ENCODE measurements at places on chromosomes 12 and 14.

GRCh38 chr14:38016497-38016896 is 191.2 kb upstream of the SSTR1 start:
- no peak for DNase-seq

- no peak for DNase-seq
These were observed 128.2 kb upstream of the NOS1 start for GRCh38 chr12:117489671-117490070.

DNA sequence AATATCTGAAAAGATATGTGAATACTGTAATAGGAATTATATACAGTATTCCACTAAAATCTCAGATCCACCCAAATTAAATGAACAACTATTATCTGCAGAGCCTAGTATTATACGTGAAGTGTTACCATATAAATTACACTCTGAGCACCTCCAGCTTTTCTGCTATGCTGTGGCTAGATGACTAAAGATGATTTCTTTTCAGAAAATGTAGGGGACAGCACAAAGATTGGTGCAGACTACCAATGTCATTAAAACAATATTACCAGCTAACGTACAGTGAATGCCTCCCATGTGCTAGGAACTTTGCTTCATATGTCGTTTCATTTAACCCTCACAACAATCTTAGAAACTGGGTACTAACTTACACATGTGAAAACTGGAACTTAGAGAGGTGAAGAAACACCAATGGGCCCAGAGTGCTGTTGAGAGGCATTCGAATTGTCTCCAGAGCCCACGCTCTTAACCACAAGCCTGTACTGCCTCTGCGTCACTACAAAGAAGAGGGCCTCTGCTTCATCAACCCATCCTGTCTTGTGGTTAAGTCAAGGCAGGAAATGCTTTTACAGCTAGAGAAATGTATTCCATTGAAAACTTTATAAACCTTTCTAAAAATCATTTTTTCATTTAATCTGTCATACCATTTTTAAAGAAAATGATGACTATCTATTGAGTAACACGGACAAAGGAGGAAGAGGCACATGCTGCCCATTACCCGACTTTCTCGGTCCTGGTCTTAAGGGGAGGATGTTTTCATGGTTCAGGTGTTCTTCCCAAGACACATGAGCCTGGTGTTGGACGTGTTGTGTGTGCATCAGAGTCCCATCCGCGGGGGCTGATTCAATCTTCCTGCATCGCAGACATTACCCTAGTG is 1.3 kb downstream of the GPR65 start:
- peak; percentile 31 for DNase-seq

- DNase-seq, result no peak
These were observed 54.8 kb upstream of the TTC7B start for GRCh38 chr14:90870950-90871604.

GRCh38 chr12:111362687-111363475 is 6.0 kb downstream of the PHETA1 start:
- no peak for DNase-seq

DNA sequence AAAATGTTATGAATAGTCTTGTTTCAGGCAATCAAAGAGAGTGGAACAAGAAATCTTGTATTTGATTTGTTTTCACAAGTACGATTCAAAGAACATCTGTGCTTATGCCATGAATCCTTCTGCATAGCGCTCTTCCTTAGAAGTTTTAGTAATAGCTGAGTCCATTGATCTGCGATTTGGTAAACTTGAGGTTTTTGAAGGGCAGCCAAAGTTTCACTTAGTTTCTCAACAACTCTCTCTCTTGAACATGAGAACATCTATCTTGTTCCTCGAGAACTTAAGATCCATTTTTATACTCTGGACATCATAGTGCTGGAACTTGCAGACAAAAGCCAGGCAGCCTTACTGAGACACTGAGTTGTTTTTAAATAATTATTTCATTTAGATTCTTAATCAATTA is 96.2 kb upstream of the USP15 start:
- no peak for DNase-seq

- no peak for DNase-seq
These were observed 95.5 kb upstream of the FAR2 start for GRCh38 chr12:29053567-29053966.

- no peak for DNase-seq
These were observed 451.8 kb upstream of the TBX3 start for GRCh38 chr12:115135800-115136211.

DNA sequence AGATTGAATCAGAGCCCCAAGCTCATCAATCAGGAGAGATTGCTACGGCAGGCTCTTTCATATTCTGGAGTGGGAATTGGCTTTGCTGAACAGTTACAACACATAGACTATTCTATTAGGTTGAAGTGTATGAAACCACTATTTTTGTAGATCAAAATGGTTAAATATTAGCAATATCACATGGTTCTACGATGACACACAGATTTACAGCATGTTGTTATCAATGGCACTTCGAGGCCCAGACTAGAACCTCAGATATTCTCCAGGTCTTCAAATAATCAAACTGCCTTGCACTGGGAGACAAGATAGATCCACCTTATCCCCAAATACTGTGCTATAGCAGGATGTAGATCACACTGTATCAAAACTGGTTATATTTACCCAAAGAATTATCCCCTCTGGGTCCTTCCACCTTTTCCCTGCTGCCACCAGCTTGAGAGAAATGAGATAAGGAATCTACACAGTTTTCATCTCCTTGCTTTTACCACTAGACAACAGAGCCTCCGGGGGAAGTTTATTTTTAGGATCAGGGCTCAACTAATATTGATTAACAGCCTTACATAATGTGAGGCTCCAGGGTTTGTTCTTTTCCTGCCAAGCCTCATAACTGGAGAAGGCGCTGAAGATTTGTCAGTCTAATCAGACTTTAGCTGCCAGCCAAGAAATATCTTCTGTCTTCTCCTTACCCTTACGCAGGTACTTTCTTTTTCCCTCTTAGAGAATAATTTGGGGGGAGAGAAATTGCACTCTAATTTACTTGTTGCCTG is 507.1 kb downstream of the DIO2 start:
- no peak for DNase-seq

- no peak for DNase-seq
These were observed 460.2 kb downstream of the RAD51B start for GRCh38 chr14:68279777-68280233.

GRCh38 chr14:67449096-67449495 is 37.1 kb upstream of the PLEK2 start:
- DNase-seq, result no peak

GRCh38 chr14:33909380-33910084 is 41.3 kb downstream of the EGLN3 start:
- no peak for DNase-seq

DNA sequence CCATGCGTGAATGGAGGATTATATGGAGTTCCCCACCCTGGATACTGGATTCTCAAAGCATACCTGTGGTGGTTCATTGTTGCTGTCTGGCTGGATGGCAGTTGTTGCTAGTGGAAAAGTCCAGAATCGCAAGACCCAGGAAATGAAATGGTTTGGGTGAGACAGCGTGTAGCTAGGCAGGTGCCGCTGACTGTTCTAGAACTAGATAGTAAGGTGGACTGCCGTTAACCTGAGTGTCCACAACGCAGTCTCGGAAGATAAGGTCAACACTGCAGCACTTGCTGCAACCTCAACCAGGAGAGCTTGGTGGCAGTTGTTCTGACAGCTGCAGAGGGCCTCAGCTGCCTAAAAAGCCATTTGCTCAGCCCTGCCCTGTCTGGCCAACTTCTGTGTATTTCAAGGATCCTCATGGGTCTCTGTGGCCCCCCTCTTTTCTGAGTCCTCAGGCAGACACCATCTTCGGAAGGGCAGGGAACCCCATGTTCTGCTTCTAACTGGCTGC is 15.5 kb upstream of the IRF2BPL start:
- DNase-seq, result no peak

DNA sequence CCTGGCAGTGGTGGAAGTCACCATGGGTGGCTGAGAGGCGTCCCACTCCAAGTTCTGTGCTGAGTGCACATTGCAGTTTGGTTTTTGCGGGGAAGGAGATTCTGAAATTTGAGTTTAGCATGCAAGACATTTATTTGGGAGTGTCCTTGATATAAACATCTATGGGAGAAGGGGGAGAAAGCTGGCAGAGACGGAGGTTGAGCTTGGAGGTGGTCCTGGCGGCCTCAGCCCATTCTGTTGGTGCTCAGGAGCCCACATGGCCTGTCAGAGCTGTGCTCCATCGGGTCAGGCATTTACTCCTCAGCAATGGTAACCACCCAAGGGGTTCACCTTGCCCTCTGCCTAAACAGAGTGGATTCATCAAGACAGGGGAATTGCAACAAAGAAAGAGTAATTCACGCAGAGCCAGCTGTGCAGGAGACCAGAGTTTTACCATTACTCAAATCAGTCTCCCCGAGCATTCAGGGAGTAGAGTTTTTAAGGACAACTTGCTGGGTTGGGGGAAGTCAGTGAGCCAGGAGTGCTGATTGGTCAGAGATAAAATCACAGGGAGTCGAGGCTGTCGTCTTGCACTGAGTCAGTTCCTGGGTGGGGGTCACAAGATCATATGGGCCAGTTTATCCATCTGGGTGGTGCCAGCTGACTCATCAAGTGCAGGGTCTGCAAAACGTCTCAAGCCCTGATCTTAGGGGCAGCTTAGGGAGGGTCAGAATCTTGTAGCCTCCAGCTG is 323.3 kb upstream of the TMEM132C start:
- DNase-seq, result no peak

- DNase-seq, result no peak
These were observed 45.0 kb downstream of the ANO6 start for GRCh38 chr12:45260854-45261253.

GRCh38 chr12:55697686-55698085 is 10.0 kb downstream of the ITGA7 start:
- DNase-seq, result no peak

GRCh38 chr14:90509403-90509802 is 112.6 kb downstream of the CALM1 start:
- DNase-seq, result no peak

- no peak for DNase-seq
These were observed 20.9 kb downstream of the ACVR1B start for GRCh38 chr12:51972422-51972812.

GRCh38 chr14:104119119-104119487 is 19.3 kb upstream of the KIF26A start:
- no peak for DNase-seq

DNA sequence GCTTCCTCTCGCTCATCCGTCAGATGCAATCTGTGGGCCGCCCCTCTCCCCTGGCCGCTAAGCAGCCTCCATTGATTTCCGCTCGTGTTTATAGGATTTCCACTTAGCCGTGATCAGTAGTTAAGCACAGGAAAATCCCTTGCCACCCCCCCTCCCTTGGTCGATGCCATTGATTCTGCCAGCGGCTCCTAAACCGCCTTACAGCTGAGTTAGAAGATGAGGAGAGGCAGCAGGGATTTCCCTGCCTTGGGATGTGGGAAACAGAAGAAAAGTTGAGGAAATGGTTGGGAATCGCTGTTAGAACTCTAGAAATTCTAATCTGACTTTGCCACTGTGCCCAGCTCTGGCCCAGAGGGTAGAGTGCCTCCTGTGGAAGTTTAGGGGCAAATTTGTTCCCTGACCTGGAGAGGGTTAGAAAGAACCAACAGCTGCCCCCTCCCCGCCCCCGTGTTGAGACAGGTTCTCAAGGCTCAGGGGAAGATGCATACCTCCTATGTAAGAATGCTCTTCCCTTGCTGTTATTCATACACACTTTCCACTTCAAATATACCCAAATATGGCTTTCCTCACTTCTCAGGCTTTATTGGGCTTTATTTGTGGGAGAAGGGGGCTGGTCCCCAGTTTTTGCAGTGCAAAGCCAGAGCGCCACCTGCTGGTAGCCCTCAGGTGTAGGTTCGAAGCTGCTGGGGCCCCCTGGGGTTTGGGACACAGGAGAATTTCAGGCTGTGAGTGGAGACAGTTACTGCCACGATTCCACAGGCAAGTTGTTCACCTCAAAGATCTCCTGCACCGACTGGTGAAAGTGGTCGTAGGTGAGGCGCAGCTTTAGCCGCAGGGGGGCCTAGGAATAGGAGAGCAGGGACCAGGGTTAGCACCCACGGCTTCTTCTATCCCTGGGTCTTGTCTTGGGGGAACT is 3.2 kb downstream of the THTPA start:
- peak; percentile 30 for DNase-seq

DNA sequence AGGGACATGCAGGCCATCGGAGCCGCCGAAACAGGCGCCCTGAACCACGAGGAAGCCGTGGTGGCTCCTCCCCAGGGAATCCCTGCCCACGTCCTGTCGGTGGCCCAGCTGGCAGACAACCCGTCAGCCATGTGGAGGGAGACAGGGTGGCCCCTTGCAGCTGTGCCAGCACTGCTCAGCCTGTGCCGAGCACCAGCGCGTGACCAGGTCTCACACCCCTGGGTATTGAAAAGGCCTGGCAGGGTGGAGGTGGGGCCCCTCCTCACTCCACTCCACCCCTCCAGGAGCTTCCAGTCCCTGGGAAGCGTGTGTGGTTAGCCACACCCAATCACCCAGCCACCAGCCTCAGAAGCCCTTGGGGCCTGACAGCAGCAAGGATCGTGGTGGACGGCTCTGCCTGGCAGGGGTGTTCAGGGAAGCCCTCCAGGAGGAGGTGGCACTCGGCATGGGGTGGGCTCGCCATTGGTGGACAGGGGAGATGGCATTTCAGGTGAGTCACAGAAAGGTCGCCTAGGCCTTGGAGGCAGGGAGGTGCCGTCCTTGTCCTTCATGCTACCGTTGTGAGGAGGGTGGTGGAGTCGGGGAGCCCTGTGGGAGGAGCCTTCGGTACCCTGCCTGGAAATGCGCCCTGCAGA is 12.3 kb upstream of the DLK1 start:
- DNase-seq, result no peak

GRCh38 chr12:128991716-128992115 is 138.4 kb downstream of the GLT1D1 start:
- DNase-seq, result no peak

GRCh38 chr12:11768233-11768965 is 118.9 kb downstream of the ETV6 start:
- DNase-seq, result no peak

- no peak for DNase-seq
These were observed 245.1 kb upstream of the ATXN7L3B start for GRCh38 chr12:74292351-74293194.

- DNase-seq, result no peak
These were observed 34.5 kb upstream of the PLEK2 start for GRCh38 chr14:67446371-67447032.

- no peak for DNase-seq
These were observed 856 bp upstream of the EIF4B start for GRCh38 chr12:53005215-53005985.

- DNase-seq, result peak; percentile 4
These were observed 68.6 kb upstream of the MAX start for GRCh38 chr14:65170768-65171507.

- DNase-seq, result no peak
These were observed 340.9 kb downstream of the PCNX1 start for GRCh38 chr14:71248194-71248593.

DNA sequence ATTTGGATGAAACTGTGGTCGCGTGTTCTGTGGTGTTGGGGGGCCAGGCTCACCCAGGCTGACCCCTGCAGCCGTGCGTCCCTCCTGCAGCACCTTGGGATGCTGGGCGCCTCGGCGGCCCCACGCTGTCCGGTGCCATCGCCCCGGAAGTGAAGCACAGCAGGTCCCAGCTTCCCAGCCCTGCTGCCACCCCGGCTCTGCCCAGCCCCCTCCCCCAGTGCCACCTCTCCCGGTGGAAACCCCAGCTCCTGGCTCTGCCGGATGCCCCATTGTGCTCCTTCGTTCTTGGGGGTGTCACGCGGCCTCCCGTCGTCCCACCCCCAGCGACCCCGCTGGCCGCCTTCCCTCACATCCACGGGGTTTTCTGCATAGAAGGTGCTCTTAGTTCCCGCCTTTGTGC is 25.2 kb downstream of the LRCOL1 start:
- no peak for DNase-seq

Measured in activated naive CD4-positive, alpha-beta T cell (primary cell).